ENCODE measurements at places on chromosomes 5 and 9. TPM values are rescaled to one million over a fixed set of nuclear protein-coding genes. Genes with fewer than 3 reads are reported as not detected.

PAPPA gene
- 208 TPM for total RNA-seq

LAMC3 gene
- 0.20 TPM for total RNA-seq

PTGES gene
- 1.2 TPM for total RNA-seq

DNA sequence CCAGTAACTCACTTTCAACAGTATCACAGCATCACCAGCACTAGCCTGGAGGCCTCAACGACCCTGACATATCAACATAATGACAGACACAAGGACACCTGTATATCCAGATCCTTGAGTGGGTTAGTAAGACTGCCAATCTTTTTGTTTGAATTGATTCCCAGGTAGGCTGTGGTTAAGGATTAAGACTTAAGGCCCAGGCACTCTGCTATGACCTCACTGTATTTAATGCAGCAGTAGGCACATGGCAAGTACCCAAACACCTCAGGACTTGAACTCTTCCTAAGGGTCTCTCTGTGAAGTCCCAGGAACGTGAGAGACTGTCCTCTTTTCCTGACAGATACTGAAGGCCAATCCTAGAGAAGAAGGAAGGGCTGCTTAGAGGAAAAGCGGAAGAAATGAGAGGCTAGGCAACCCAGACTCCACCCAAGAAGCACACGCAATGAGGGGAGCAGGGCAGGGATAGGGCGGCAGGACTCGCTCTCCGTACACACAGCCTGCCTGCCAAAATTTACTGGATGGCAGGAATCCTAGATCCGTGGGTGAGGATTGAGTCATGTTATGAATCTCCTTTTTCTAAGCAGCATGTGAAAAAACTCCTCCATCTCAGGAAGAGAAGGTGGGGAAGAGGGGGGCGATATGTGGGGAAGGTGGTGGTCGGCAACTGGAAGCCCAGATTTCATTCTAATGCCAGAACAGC lies 93.4 kb downstream of the SIL1 start:
- peak overlapping the region; percentile 55 for H3K27ac ChIP-seq
- H3K4me3 ChIP-seq, result peak overlapping the region; percentile 9
- no peaks in the 10 kb centered on the region for H3K27me3 ChIP-seq
- peaks cover 28% of the 10 kb centered on the region for H3K4me1 ChIP-seq
- peak; percentile 95 for DNase-seq
- H3K36me3 ChIP-seq, result no peaks in the 10 kb centered on the region

GRCh38 chr5:116865651-116866050 lies 291.0 kb upstream of the SEMA6A start:
- no peaks in the 10 kb centered on the region for H3K27me3 ChIP-seq
- no peak for DNase-seq
- no peaks in the 10 kb centered on the region for H3K36me3 ChIP-seq
- no peaks in the 10 kb centered on the region for H3K4me1 ChIP-seq
- H3K4me3 ChIP-seq, result no peak overlapping the region

DNA sequence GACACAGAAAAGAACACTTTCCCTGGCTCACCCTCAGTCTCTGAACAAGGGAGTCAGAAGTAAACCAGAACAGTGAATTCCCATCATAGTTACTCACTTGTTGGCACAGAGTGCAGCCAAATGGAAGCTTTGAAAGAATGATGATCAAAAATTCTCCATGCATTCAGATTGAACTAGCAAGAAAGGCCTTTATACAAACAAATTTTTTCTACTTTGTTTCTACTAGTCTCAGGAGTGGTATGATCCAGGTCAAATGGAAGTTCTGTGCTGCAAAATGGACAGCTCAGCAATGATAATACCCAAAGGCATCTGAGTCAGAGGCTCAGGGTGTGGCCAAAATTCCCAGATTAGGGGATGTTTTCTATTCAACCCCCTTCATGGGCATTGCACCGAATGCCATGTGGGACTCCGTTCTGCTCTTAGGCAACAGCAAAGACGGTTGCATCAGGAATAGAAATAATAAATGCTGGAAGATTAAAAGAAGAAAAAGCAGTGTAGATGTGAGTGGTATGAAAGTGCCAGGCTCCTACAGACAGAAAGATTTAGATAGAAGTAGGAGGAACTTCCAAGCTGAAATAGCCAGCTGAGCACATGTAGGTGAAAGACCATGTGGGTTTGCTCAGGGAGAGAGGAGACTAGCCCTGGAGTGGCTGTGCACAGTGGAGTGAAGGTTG lies 24.0 kb upstream of the ASPN start:
- H3K27ac ChIP-seq, result peak overlapping the region; percentile 84
- H3K27me3 ChIP-seq, result no peaks in the 10 kb centered on the region
- peaks cover 29% of the 10 kb centered on the region for H3K4me1 ChIP-seq
- DNase-seq, result peak; percentile 97
- H3K4me3 ChIP-seq, result no peak overlapping the region
- no peaks in the 10 kb centered on the region for H3K36me3 ChIP-seq

GRCh38 chr5:54619731-54620130 lies 102.2 kb downstream of the SNX18 start:
- H3K4me1 ChIP-seq, result peaks cover 5% of the 10 kb centered on the region
- peak; percentile 33 for DNase-seq
- no peak overlapping the region for H3K27ac ChIP-seq
- H3K36me3 ChIP-seq, result no peaks in the 10 kb centered on the region
- peaks cover 2% of the 10 kb centered on the region for H3K27me3 ChIP-seq

GRCh38 chr5:17316970-17317459 lies 99.6 kb downstream of the BASP1 start:
- peaks cover 18% of the 10 kb centered on the region for H3K4me1 ChIP-seq
- no peaks in the 10 kb centered on the region for H3K27me3 ChIP-seq
- peak; percentile 42 for DNase-seq
- no peaks in the 10 kb centered on the region for H3K36me3 ChIP-seq

GRCh38 chr9:13598738-13599137 lies 319.2 kb upstream of the MPDZ start:
- H3K4me3 ChIP-seq, result no peak overlapping the region
- no peaks in the 10 kb centered on the region for H3K27me3 ChIP-seq
- peak; percentile 47 for DNase-seq
- no peaks in the 10 kb centered on the region for H3K36me3 ChIP-seq

DNA sequence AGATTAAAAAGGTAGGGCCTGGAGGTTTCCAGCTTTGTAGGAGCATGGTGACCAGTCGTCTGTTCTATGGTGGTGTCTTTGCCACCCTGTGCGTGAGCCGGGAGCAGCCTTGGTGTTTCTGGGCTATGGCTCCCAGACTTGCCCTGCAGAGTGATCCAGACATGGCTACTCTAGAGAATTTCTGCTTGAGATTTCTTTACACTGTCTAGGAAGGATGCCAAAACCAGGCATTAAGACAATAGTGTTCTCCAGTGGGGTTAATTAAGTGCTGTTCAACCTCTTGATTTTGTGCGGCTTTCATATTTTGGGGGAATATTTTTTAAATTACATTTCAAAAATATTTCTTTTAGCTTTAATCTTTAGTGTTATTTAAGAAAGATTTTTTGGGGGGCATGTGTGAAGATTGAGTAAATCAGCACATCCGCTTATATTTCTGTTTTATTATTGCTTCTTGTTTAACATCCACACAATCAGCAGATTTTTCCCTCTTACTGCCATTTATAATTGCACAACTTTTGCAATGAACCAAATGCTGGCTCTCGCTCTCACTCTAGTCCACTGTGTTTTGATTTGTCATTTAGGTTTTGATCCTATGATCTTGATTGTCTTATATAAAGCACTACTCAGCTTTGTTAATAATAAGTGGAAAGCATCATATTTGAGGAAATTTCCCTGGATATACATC lies 110.5 kb downstream of the RASGRF2 start:
- no peak for DNase-seq
- H3K4me1 ChIP-seq, result no peaks in the 10 kb centered on the region
- no peaks in the 10 kb centered on the region for H3K27me3 ChIP-seq
- no peak overlapping the region for H3K4me3 ChIP-seq

DNA sequence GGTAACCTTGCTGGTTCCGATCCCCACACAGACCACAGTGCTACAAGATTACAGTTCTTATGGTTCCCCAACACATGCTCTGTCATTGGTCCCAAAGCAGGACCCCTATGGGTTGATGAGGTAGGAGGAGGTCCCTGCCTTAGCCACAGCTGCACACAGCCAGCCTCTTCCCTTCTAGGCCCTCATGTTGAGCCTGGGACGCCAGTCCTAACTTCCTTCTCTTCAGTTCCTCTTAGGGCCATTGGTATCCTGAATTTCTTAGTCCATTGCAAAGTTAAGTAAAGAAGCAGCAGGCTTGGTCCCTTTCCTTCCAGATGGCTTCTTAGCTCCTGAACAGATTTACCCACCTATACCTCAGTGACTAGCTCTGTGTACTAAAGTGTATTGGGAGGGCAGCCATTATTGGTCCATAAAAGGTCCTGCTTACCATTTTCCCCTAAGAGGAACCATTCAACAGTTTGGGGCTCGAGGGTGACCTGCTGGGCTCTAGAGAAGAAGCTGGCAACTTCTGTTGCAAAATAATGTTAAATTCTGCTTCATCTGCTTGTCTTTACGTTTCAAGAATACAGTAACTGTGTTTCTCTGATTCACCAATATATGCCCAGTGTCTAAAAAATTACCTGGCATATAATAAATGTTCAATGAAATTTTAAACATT lies 50.2 kb downstream of the PDCD1LG2 start:
- no peaks in the 10 kb centered on the region for H3K27me3 ChIP-seq
- H3K4me1 ChIP-seq, result peaks cover 17% of the 10 kb centered on the region
- no peak for DNase-seq

DNA sequence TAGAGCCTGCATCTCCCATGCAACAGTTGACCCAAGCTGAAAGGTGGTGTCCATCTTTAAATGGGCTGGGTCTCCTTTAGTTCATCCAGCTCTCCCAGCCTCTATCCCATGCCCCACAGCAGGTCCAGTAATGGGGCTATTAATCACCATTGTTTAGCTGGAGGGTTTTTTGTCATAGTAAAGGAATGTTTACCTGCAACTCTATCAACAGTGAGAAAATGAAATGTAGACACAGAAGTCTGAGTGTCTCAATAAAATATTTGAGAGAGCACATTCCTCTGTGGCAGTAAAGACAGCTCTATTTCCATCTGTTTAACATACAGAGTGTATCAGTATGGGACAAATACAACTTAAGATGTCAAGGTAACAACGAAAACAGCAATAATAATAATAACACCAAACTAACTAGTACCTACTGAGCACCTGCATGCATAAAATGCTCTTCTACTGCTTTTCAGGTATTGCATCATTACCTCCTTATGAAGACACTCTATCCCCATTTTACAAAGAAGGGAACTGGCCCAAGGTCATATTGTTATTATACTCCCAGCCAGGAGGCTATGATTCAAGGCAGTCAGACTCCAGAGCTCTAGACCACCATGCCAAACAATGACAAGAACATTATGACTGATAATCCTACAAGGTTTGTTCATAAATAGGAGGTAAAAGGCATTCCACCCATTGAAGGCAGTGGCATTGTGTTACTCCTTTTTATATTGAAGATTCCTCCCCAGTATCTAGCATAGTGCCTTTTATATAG lies 21.0 kb upstream of the C5orf58 start:
- no peak overlapping the region for H3K4me3 ChIP-seq
- H3K27me3 ChIP-seq, result no peaks in the 10 kb centered on the region
- no peaks in the 10 kb centered on the region for H3K4me1 ChIP-seq
- no peak overlapping the region for H3K27ac ChIP-seq

DNA sequence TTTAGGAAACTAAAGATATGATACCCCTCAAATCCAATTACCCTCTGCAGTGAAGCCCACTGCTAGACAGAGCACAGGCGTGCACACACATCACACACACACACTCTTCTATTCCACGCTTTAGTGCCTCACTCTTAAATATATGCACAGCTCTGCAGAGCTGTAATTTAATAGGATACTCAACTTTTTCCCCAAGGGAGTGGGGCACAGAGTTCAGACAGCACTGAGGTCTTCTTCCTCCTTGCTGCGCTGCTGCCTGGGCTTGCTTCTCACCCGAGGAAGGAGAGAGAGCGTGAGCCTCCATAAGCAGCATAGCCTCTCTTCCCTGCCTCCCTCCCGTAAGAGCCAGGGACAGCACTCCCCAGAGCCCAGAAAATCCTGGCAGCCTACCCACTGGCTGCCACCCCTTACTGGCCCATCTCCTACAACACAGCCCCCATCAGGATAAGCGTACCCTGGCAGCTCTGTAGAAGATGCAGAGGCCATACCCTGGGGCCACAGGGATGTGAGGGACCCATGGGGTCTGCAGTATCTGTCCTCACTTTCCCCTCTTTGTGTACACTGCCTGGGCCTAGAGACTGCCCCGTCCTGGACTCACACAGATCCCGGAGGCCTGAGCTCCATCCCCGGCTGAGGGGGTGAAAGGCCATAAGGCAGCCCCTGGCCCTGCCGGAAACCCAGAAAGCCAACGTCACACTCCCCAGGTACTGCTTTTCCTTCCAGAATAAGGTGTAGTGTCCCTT lies 102.1 kb downstream of the C5orf15 start:
- H3K27me3 ChIP-seq, result peaks cover 2% of the 10 kb centered on the region
- no peak for DNase-seq
- H3K36me3 ChIP-seq, result no peaks in the 10 kb centered on the region
- H3K27ac ChIP-seq, result no peak overlapping the region

DNA sequence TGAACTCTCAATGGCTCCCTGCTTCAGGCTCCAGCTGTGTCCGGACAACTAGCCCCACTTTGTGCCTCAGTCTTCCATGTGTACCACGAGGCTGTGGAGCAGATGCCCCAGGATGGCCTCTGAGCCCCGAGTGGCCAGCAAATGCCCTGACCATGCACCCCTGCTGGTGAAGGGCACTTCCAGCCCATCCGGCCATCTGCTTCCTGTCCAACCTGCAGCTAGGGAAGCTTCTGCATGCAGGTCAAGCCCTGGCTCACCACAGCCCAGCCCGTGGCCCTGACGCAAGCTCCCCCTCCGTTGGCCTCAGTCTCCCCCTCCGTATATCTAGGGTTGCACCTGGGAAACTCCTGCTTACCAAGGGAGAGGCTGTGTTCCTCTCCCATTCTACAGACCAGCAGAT lies 4.8 kb downstream of the NINJ1 start:
- H3K27me3 ChIP-seq, result no peaks in the 10 kb centered on the region
- H3K4me1 ChIP-seq, result peaks cover 18% of the 10 kb centered on the region
- H3K27ac ChIP-seq, result no peak overlapping the region
- H3K4me3 ChIP-seq, result no peak overlapping the region
- no peaks in the 10 kb centered on the region for H3K36me3 ChIP-seq
